Activated CD8-positive, alpha-beta memory T cell treated with anti-CD3 and anti-CD28 coated beads for 24 hours (primary cell): ENCODE measurements at places on chromosomes 3 and 15.

DNA sequence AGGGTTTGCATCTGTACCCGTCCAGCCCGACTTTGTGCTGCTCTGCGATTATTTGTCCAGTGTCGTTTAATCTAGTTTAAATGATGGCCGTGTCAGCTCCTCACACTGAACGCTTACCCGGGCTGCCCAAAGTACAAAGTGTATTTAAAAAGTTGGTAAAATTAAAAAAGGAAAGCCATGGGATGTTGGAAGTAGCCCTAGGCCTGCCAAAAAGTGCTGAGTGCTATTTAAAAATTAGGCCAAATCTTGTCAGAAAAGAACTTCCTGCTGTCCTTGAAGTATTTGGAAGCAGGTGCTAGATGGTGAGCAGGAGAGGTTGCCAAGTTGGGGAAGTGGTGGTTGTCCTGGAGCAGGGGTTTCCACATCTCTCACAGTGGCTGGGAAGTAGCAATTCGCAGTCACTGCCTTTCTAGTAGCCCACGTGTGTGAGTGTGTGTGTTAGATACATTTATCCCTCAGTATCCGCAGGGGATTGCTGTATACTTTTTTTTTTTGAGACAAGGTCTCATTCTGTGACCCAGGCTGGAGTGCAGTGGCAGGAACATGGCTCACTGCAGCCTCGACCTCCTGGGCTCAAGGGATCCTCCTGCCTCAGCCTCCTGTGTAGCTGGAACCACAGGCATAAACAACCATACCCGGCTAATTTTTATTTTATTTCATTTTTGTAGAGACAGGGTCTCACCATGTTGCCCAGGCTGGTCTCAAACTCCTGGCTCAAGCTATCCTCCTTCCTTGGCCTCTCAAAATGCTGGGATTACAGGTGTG lies 664 bp downstream of the PPCDC start:
- DNase-seq: peak; percentile 65

- no peak for DNase-seq
These were observed 59.7 kb downstream of the IQSEC1 start for GRCh38 chr3:13013566-13013965.

DNA sequence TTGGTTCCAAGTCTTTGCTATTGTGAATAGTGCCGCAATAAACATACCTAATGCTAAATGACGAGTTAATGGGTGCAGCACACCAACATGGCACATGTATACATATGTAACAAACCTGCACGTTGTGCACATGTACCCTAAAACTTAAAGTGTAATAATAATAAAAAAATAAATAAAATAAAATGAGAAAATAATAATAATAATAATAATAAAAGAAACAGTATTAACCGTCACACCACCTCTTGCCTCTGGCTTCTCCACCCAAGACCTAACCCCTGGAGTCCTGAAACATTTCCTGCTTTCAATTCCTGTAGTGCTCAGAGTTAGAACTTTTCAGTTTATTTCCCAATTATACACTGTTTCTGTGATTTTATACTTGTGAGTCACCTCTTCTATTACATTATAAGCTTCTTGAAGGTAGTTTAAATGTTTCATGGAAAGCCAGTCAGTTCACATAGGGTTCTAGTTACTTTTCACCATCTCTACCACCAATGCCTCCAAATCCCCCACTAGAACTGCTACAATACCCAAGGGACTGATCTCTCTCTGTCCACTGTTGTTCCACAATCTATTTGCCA lies 18.4 kb upstream of the GHSR start:
- no peak for DNase-seq

DNA sequence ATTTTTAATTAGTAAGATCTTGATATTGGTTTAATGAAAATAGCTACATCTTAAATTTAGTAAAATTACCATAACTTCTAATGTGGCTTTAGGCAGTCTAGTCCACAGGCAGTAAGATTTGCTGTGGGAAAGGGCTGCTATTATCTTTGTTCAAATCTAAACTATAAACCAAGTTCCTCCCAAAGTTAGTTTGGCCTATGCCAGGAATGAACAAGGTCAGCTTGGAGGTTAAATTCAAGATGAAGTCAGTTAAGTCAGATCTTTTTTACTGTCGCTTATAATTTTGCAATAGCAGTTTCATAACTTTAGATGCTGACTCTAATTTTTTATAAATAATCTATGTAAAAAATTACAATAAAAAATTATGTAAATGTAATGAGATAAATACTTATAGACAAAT lies 1016.9 kb upstream of the ALCAM start:
- DNase-seq: no peak

- DNase-seq: no peak
These were observed 88.0 kb downstream of the CYP19A1 start for GRCh38 chr15:51250217-51251011.

DNA sequence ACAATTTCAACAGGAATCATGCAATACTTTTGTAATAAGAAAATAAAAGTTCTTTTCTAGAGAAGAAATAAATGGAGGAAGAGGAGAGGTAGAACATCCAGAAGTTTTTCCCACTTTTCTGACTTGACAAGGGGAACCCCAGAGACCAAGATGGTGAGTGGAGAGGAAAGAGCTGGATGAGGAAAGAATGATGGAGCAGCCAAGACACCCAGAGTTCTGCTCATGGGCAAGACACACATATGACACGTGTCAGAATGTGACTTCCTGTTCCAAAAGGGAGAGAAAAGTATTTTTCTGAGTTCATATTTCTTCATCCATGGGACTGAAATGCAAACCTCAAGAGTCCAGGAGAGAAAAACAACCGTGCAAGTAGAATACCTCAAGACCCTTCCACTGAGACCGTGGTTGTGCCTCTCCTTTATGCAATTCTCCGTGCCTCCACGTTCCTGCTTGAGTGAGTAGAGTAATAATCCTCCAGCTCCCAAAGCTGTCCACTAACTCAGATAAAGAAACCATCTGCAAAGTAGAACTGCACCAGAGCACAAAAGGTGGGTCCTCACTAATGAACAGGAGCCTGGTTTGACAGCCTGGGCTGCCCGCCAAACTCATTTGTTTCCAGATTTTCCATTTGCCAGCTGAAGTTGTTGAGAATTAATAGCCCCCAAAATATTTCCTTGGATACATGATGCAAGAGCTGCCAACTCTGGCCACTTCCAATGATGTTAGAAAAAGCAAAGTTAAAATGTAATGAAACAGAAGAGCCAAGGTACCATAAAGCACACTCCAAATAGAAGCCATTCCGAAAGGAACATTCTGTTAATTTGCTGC lies 272.6 kb upstream of the IGF1R start:
- DNase-seq: no peak
